ENCODE measurements at places on chromosomes 1 and 21. TPM values are rescaled to one million over a fixed set of nuclear protein-coding genes. Genes with fewer than 3 reads are reported as not detected.

DNA sequence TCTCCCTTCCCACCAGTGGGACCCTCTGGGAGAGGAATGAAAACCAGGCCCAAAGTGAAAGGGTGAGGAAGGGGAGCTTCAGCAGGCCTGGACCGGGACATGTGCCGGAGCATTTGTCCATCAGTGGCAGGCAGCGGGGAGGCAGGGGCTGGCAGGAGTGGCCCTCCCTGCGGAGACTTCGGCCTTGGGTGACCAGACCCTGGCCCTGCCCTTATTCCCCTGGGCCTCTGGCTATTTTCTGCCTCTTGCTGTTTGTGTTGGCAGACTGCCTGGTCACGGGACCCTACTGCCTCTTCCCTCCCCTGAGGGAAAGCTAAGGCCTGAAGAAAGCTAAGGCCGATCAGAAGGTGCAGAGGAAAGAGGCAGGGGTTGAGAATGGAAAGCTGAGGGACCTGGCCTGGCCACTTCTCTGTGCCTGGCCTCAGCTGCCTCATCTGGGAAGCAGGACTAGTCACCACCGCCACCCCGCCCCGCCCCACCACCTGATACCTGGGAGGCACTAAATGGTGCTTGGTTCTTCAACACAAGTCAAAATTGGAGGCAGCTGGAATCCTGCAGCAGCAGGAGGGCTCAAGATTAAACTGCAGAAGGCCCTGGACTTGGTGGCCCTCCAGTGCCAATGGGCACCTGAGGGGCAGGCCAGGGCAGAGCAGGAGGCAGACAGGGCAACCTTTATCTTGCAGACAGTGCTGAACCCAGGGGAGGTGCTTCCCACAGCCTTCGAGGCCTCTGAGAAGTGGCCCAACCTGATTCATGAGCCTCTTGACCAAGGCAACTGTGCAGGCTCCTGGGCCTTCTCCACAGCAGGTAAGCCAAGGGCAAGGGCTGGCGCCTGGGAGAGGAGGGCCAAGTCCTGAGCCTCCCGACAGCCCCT lies 7.9 kb downstream of the TINAGL1 start:
- peaks cover 7% of the 10 kb centered on the region for H3K4me1 ChIP-seq
- no peaks in the 10 kb centered on the region for H3K36me3 ChIP-seq
- H3K27ac ChIP-seq, result no peak overlapping the region
- no peak for DNase-seq

FCRLB gene
- total RNA-seq, result 0.16 TPM

GRCh38 chr1:204405988-204406387 lies 5.6 kb downstream of the PPP1R15B start:
- H3K27me3 ChIP-seq, result no peaks in the 10 kb centered on the region
- H3K36me3 ChIP-seq, result peaks cover 6% of the 10 kb centered on the region
- DNase-seq, result no peak
- H3K4me3 ChIP-seq, result peak overlapping the region; percentile 73

DNA sequence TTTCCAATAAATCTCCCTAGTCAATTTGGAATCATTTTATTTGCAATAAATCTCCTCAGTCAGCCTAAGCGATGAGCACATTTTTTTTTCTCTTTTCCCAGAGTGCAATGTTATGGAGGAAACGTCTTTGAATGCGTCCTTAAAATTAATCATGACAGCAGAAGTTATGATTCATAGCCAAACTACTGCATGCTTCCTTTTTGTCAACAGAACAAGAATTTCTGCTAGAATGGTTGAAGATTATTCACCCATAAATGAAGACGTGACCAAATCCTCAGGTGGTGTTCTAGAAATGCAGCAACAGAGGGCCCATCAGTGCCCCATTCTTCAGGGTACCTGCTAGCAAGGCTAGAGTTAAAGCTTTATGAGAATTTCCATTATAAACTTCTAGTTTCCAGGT lies 407.9 kb upstream of the PKN2 start:
- no peak overlapping the region for H3K27ac ChIP-seq
- no peaks in the 10 kb centered on the region for H3K4me1 ChIP-seq
- no peak for DNase-seq
- no peaks in the 10 kb centered on the region for H3K27me3 ChIP-seq

- H3K36me3 ChIP-seq, result no peaks in the 10 kb centered on the region
- peaks cover 56% of the 10 kb centered on the region for H3K27me3 ChIP-seq
- H3K27ac ChIP-seq, result no peak within 1 kb of the TSS
- DNase-seq, result no peak
- H3K4me3 ChIP-seq, result peak within 1 kb of the TSS; percentile 85
- H3K4me1 ChIP-seq, result peaks cover 14% of the 10 kb centered on the region
Measured at GRCh38 chr1:78045926-78046778, at the start of gene GIPC2. Gene GIPC2 (plus strand): TSS chr1:78045966. CDS start chr1:78046095, 129 bp downstream.

ZBTB8A gene
- total RNA-seq, result not detected

DNA sequence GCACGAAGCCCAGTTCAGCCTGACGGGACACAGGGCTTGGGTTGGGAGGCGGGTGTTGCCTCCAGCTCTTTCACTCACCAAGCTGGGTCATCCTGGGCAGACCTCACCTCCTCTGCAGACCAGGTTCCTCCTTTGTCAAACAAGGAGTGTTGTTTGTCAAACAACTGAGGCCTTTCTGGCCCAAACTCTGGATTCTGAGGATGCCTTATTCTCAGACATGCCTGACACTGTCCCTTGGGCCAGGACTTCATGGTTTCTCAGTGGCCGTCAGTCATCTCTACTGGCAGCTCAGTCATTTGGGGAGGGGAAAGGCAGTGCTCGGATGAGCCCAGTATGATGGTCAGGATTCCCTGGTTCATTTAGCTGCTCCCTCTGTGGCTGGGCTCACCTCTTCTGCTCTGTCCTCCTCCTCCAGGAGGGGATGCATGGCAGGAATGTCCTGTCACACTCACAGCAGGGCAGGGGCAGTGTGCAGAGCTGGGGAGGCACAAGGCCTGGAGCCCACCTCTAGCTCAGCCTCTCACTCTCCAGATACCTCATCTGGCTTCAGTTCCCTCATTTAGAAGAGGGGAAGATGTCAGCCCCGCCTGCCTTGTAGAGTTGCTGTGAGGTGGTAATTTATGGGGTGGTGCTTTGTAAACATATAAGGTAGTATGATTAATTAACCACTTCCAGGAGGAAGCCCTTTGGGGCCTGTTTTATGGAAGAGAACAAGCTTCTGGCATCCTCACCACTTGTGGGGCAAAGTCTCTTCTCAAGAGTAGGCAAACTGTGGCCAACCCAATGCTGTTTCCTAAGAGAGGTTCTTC lies 20.6 kb downstream of the SLC2A1 start:
- DNase-seq, result no peak
- H3K27ac ChIP-seq, result peak overlapping the region; percentile 95
- H3K27me3 ChIP-seq, result no peaks in the 10 kb centered on the region
- peaks cover 8% of the 10 kb centered on the region for H3K36me3 ChIP-seq
- peak overlapping the region; percentile 78 for H3K4me3 ChIP-seq

GRCh38 chr1:184753117-184753516 lies 1.5 kb downstream of the EDEM3 start:
- no peak for DNase-seq
- peaks cover 2% of the 10 kb centered on the region for H3K36me3 ChIP-seq
- H3K27me3 ChIP-seq, result no peaks in the 10 kb centered on the region
- peak overlapping the region; percentile 95 for H3K4me3 ChIP-seq
- peak overlapping the region; percentile 96 for H3K27ac ChIP-seq
- H3K4me1 ChIP-seq, result peaks cover 30% of the 10 kb centered on the region

- DNase-seq, result no peak
- no peak overlapping the region for H3K27ac ChIP-seq
- peaks cover 44% of the 10 kb centered on the region for H3K4me1 ChIP-seq
- H3K36me3 ChIP-seq, result no peaks in the 10 kb centered on the region
- peak overlapping the region; percentile 82 for H3K4me3 ChIP-seq
Measured at GRCh38 chr1:113784104-113784779, 25.0 kb upstream of the PHTF1 start.

DNA sequence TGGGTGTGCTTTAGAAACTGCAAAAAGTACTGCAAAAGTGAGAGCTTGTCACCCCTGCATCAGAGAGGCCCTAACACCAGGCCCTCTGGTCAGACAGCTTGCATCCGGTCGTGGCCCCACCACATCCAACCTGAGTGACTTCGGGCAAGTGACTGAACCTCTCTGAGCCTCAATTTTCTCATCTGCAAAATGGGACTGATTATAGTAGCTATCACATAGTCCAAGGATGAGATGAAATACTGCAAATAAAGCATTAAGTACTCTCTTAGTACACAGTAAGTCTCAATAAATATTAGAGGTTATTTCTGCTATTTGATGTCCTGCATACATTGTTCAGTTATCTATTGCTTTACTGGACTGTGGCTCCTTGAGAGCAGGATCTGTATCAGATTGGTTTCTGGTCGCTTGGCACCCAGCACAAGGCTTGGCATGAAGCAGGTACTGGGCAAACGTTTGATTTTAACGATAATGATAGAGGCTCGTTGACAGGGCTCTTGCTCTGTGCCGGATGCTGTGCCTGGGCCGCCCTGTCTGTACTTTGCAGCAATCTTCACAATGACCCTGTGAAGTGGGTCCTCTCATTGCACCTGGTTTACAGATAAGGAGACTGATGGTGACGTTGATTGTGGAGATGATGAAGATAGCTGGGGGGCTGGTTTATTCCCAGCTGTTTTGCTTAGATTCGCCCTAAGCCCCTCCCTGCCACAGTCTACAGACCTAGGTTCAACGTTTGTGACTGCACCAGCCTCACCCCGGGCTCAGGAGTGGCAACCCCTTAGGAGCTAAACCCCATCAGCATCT lies 43.6 kb downstream of the RAP1GAP start:
- DNase-seq, result no peak
- H3K27me3 ChIP-seq, result peaks cover 28% of the 10 kb centered on the region
- no peak overlapping the region for H3K4me3 ChIP-seq

GRCh38 chr1:226645279-226645976 lies 93.7 kb downstream of the ITPKB start:
- peaks cover under 1% of the 10 kb centered on the region for H3K36me3 ChIP-seq
- DNase-seq, result no peak
- H3K27ac ChIP-seq, result peak overlapping the region; percentile 87
- peak overlapping the region; percentile 82 for H3K4me3 ChIP-seq

- H3K4me1 ChIP-seq, result no peaks in the 10 kb centered on the region
- no peak overlapping the region for H3K27ac ChIP-seq
- no peak overlapping the region for H3K4me3 ChIP-seq
- no peaks in the 10 kb centered on the region for H3K27me3 ChIP-seq
Measured at GRCh38 chr1:82503822-82504221, 703.1 kb downstream of the ADGRL2 start.

DNA sequence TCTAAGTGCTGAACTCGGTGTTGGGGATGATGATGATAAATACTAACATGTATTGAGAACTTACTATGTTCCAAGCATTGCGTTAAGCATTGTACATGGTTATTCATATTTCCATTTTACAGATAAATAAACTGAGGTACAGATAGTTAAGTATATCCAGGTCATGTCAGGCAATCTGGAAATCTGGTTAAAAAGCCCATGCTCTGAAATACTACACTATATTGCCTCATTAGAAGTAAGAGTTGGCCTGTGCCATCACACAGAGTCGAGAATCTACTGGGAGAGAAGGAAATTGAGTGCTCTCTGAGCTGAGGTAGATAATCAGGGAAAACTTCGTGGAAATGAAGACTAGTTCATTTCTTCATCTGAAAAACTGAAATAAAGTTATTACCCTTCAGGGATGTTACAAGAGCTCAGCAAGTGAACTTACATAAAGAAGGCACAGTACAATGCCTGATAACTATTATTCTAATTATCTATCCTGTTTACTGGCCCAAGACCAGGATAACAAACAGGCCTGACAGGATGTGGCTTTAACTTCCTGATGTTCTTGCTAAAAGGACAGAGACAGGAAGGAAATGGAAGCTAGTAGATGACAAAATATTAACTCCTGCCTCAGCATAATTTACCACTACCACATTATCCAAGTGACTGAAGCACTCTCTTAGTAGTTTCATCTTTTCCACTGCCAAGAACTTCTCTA lies 85.6 kb downstream of the EPS15 start:
- H3K36me3 ChIP-seq, result peaks cover 7% of the 10 kb centered on the region
- peak overlapping the region; percentile 64 for H3K4me3 ChIP-seq
- H3K27me3 ChIP-seq, result no peaks in the 10 kb centered on the region
- H3K27ac ChIP-seq, result peak overlapping the region; percentile 78

DNA sequence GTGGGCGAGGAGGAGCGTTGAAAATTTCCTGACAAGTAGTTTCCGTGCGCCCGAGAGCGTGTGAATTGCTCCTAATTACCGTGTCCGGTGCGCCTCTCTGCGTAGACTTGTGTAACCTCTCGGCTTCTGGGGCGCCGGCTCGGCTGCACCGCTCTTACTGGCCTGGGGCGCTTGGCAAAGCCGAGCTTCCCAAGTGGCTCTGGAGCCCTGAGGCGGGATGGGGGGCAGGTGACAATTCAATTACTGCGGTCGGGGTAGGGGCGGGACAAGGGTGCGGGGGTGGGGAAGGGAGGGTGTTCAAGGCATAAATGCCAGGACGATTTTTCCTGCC lies 392 bp upstream of the DMRTA2 start:
- peaks cover 21% of the 10 kb centered on the region for H3K36me3 ChIP-seq
- DNase-seq, result no peak
- peak overlapping the region; percentile 98 for H3K4me3 ChIP-seq
- peaks cover 38% of the 10 kb centered on the region for H3K4me1 ChIP-seq

NR5A2 gene
- not detected for total RNA-seq

CD48 gene
- 386 TPM for total RNA-seq

HLX gene
- total RNA-seq, result 0.26 TPM

PGLYRP4 gene
- total RNA-seq, result not detected

GRCh38 chr1:156608036-156608674 lies 6.9 kb upstream of the GPATCH4 start:
- H3K27ac ChIP-seq, result no peak overlapping the region
- H3K27me3 ChIP-seq, result peaks cover 23% of the 10 kb centered on the region
- H3K36me3 ChIP-seq, result no peaks in the 10 kb centered on the region
- peak; percentile 31 for DNase-seq
- no peak overlapping the region for H3K4me3 ChIP-seq

GRCh38 chr1:202575918-202576653 lies 134.2 kb downstream of the SYT2 start:
- H3K27me3 ChIP-seq, result no peaks in the 10 kb centered on the region
- no peak overlapping the region for H3K27ac ChIP-seq
- no peak for DNase-seq
- H3K36me3 ChIP-seq, result peaks cover 18% of the 10 kb centered on the region
- H3K4me3 ChIP-seq, result no peak overlapping the region
- peaks cover 7% of the 10 kb centered on the region for H3K4me1 ChIP-seq

GRCh38 chr1:27522432-27523336 lies 32.7 kb upstream of the WASF2 start:
- DNase-seq, result peak; percentile 31
- H3K36me3 ChIP-seq, result peaks cover 6% of the 10 kb centered on the region
- H3K4me1 ChIP-seq, result peaks cover 56% of the 10 kb centered on the region
- H3K4me3 ChIP-seq, result peak overlapping the region; percentile 97

Data from T-helper 17 cell (primary cell).